ENCODE measurements at places on chromosomes 7 and 10. TPM values are rescaled to one million over a fixed set of nuclear protein-coding genes. Genes with fewer than 3 reads are reported as not detected.

The SFTPA1 gene
- not detected for total RNA-seq

The SPRN gene
- total RNA-seq, result not detected

The NRG3 gene
- not detected for total RNA-seq

The CCL24 gene
- total RNA-seq, result not detected

The SFXN2 gene
- total RNA-seq, result 2.8 TPM

The GLI3 gene
- 2.8 TPM for total RNA-seq

The MYO1G gene
- not detected for total RNA-seq

The CALHM3 gene
- not detected for total RNA-seq

The SLC29A4 gene
- 1.3 TPM for total RNA-seq

The PRXL2A gene
- total RNA-seq, result 54.7 TPM

The GBX1 gene
- not detected for total RNA-seq

The CRHR2 gene
- total RNA-seq, result not detected

The ARMC10 gene
- total RNA-seq, result 40.1 TPM

The OR2A42 gene
- not detected for total RNA-seq

The CCDC3 gene
- total RNA-seq, result 16.6 TPM

The HOXA6 gene
- not detected for total RNA-seq

The PTPRZ1 gene
- 22.5 TPM for total RNA-seq

The ASAH2 gene
- 0.63 TPM for total RNA-seq

The SMO gene
- total RNA-seq, result 17.9 TPM

The CALCR gene
- not detected for total RNA-seq

The CPA4 gene
- total RNA-seq, result 31.7 TPM
